ENCODE measurements at places on chromosomes 7 and 10.

GRCh38 chr10:102148275-102148674 lies 3.9 kb upstream of the NOLC1 start:
- no peak for DNase-seq

GRCh38 chr7:98852826-98853225 lies 17.0 kb downstream of the TMEM130 start:
- DNase-seq: no peak

- DNase-seq: no peak
These were observed 156.6 kb upstream of the LYZL2 start for GRCh38 chr10:30786131-30786530.

DNA sequence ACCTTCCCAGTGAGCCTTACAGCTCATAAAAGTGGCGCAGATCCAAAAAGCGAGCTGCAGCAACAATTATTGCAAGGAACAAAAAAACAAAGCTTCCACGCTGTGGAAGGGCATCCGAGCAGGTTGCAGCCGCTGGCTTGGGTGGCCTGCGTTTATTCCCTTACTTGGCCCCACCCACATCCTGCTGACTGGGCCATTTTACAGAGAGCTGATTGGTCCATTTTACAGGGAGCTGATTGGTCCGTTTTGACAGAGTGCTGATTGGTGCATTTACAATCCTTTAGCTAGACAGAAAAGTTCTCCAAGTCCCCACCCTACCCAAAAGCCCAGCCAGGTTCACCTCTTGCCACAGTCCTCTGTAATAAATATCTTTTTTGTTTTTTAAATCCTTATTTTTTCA lies 85.1 kb downstream of the ADCYAP1R1 start:
- no peak for DNase-seq

DNA sequence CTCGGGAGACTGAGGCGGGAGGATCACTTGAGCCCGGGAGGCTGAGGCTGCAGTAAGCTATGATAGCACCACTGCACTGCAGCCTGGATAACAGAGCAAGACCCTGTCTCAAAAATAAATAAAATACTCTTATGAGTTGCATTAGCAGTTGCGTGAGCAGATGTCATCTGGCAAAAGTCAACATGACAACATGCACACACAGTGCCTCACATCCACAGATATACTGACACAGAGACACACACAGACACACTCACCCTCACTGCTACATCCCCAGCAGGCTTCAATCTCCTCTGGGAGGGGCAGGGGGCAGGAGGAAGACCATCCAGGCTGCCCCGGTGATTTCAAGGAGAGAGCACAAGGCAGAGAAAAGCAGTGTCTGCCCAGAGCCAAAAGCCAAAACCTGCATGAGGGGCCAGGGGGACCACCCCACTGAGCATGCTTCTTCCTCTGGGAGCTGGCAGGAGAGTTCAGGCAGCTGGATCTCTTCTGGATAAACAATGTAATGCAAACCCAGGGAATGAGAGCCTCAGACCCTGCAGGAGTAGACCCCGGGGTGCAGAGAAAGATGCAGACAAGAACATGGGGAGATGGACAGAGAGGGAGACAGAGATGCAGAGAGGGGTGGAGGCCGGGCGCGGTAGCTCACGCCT lies 9.6 kb upstream of the ELN start:
- DNase-seq: no peak

GRCh38 chr7:36966636-36967035 lies 242.3 kb upstream of the AOAH start:
- DNase-seq: no peak

- no peak for DNase-seq
These were observed 286.5 kb upstream of the LRRTM3 start for GRCh38 chr10:66639371-66639770.

Data from frontal cortex (tissue), 4 donors.